Ascending aorta (tissue), 2 donors: ENCODE measurements at places on chromosomes 6 and 20.
A peak's percentile ranks its signal among the peaks of the same experiment; 100 is the strongest.

- no peak for DNase-seq
Observed at GRCh38 chr6:160227038-160227768, 31.4 kb downstream of the SLC22A2 start.

DNA sequence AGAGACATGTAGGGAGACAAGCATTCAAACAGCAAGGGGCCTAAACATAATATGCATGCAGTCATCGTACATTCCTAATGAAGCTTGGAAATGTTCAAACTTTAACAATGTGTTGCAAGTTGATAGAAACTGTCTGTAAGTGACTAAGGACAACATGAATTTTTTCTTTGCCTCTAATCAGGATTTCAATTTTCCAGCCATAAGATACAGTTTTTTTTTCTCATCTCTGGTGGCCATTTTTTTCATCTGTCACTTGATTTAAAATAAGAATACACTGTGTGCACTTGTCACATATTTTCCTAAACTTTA lies 22.2 kb upstream of the MTRF1L start:
- DNase-seq, result no peak

DNA sequence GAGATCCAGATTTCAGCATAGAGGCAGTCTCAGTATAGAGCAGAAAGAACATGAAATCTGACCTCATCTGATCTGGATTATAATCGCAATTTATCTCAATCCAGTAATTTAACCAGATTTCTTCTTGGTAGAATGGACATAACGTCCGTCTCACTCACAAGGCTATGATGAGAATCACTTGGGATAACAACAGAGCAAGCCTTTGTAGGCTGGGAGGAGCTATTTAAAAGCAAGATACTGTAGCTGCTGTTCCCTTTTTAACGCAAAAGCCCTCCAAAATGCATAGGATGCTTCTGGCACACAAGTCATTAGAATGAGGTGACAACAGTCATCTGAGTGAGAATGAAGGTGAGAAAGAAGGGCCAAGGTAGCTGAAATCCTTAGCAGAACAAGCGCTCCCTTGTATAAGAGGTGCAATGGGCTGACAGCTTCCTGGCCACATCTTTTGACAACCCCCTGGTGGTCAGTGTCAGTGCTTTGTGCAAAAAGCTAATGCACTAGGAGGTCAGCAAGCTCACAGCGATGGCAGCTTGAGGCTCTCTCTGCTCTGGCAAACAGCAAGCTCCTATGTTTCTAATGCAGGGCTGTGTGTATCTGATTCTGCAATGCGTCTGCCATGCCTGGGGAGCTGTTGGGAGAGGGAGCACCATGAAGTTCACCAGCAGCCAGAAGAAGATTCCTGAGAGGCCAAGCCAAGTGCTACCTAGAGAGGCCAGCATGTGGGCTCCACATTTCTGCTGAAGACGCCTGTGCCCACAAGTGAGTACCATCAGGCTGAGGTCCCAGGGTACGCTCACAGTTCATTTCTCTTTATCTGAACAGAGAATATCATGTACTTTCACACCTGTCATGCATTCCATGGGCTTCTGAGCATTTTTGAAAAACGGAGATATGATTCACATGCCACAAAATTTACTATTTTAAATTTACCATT lies 16.2 kb downstream of the METTL24 start:
- no peak for DNase-seq

GRCh38 chr6:5677219-5678000 lies 329.3 kb downstream of the NRN1 start:
- no peak for DNase-seq

DNA sequence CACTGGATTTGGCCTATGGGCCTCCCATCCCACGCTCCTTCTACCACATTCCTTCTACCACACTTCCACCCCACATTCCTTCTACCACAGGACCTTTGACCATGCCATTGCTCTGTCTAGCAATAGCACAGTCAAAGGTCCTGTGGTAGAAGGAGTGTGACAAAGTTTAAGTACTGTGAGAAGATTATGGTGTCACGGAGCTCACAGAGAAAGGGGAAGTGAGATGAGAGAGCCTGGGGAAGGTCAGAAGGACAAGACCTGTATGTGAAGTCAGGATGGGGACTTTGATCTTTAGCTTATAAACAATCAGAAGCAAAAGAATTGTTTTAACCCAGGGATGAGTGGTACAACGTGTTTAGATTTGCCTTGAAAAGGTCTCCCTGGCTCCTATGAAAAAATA lies 568.2 kb upstream of the CHD6 start:
- no peak for DNase-seq

- DNase-seq, result no peak
Observed at GRCh38 chr6:77339926-77340325, 123.4 kb downstream of the HTR1B start.

- no peak for DNase-seq
Observed at GRCh38 chr6:37785663-37786270, 33.8 kb upstream of the ZFAND3 start.

- DNase-seq, result no peak
Observed at GRCh38 chr6:17058550-17058949, 43.3 kb upstream of the STMND1 start.

DNA sequence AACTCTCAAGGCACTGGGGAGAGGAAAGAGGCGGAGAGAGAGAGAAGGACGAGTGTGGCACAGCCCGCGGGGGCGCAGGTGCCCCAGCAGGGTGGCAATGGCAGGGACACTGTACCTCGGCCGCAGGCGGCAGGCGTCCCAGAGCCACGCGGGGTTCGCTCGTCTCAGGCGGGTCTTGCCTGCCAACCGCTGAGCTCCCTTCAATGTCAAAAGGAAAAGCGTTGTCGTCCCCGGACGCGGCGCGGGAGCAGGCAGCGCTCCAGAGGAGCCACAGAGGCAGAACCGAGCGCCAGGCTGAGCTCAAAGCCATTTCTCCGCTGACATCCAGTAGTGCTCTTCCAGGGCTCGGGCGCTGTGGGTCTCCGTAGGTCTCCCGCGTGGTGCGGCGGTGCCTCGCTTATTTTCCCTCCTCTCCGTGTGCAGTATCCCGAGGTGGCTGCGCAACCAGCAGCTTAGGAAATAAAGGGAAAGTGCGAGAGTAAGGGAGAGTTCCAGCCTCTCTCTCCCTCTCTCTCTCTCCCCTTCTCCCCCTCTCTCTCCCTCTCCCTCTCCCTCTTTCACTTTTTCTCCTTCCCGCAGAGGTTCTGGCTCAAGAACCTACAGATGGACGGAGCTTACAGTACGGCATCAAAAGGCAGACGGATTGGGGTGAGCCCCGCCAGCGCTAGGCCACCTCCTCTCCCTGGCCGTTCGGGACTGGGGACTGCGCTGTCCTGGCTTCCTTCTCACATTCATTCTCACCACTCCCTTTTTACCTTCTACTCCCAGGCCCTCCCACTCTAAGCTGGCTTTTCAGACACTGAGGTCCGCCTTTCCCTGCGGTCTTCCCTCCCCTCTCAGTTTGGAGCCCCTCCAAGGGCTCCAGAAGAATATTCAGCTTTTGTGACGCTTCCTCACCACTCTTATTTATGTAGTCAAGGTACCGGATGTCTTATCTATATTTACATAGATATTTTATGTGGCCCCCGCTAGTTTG lies at the start of gene LAMA4:
LAMA4 (minus strand) TSS at position 727 of the 976 bp plus-strand sequence; CDS start at position 310, 417 bp downstream.
- peak; percentile 66 for DNase-seq

GRCh38 chr6:44470115-44470464 lies 82.6 kb downstream of the CDC5L start:
- DNase-seq, result no peak

DNA sequence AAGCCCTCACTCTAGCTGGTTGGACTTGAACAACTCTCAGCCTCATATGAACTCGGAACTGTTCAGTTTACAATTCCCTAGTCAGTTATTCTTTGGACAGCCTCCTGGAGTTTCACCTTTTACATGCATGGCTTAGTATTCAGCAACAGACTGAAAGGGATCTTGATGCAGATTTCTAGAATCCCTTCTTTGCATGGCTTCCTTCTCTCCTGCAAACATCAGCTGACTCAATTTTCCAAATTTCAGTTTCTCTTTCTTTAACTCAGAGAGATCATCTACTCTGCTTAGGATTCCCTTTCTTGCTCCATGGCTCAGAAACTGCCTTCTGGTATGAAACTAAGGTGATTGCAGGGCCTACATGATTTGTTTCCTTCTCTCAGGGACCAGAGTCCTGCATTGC lies 99.6 kb downstream of the CEP57L1 start:
- DNase-seq, result no peak

GRCh38 chr6:35077713-35078105 lies 63.4 kb downstream of the TCP11 start:
- peak; percentile 21 for DNase-seq

DNA sequence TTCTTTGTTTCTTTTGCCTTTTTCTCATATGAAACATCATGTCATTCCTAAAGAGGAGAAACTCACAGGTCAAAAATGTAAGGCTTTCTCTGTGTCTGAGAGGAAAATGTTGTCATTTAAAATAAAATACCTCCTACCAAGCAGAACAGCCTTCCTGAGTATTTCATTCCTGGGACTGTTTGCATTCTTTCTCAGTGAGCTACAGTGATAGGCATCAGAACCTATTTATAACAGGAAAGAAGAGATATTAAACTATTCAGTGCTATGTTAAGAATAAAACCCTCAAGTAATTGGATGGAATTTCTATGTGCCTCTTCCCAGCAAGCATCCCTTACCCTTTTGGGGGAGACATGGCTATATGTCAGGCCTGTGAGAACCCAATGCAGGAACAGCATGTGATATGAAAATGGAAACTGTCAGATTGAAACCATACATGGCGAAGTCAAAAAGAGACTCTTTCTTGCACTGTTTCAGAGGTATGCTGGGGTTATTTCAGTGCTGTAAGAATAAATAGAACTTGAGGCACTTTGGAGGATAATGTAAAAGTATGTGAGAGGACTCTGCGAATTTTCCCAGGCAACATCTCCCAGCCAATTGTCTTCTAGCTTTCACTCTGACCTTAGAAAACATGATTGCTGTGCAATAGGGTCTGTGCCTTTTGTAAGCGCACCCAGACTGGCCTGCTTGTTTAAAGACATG lies 133.8 kb upstream of the CCN2 start:
- no peak for DNase-seq

DNA sequence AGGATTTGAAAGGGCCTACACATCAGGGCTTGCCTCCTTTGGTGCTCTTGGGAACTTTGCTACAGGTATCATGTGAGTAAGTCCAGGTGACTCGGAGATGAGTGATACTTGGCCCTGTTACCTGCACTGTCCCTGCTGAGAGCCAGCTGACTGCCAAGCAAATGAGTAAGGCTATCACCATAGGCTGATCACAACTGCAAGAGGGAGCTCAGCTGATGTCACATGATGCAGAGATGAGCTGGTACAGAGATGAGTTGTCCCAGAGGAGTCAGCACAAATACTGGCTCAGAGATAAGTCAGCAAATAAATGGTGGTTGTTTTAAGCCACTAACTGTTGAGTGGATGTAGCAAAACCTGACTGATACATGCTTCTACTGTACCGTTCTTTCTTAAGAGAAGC lies 41.4 kb downstream of the LAMP5 start:
- no peak for DNase-seq

- no peak for DNase-seq
Observed at GRCh38 chr20:20864351-20865096, 152.1 kb upstream of the RALGAPA2 start.

- DNase-seq, result no peak
Observed at GRCh38 chr6:33963136-33963750, 159.4 kb upstream of the MLN start.

GRCh38 chr6:107538856-107539387 lies 49.0 kb downstream of the SOBP start:
- DNase-seq, result no peak

DNA sequence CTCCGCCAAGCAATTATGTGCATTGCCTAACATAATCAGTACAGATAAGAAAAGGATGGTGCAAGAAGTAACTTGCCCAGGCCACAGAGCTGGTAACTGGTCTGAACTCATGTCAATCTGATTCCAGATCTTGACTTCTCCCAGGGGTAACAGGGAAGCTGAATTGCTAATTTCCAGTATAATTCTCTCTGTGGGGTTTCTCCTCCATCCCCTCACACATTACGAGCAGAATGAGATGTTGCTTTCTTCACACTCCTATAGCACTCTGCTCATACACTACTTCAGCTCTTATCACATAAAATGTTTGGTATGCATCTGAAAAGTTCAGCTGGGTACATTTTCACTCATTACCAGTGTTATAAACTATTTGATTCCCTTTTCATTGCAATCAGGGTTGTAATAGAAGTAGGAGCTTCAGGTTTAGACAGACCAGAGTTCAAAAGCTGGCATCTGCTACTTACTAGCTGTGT lies 24.0 kb upstream of the LRRC1 start:
- DNase-seq, result no peak

- DNase-seq, result no peak
Observed at GRCh38 chr6:33935439-33936080, 131.8 kb upstream of the MLN start.

GRCh38 chr6:3911614-3912336 lies 62.6 kb downstream of the FAM50B start:
- DNase-seq, result peak; percentile 27

DNA sequence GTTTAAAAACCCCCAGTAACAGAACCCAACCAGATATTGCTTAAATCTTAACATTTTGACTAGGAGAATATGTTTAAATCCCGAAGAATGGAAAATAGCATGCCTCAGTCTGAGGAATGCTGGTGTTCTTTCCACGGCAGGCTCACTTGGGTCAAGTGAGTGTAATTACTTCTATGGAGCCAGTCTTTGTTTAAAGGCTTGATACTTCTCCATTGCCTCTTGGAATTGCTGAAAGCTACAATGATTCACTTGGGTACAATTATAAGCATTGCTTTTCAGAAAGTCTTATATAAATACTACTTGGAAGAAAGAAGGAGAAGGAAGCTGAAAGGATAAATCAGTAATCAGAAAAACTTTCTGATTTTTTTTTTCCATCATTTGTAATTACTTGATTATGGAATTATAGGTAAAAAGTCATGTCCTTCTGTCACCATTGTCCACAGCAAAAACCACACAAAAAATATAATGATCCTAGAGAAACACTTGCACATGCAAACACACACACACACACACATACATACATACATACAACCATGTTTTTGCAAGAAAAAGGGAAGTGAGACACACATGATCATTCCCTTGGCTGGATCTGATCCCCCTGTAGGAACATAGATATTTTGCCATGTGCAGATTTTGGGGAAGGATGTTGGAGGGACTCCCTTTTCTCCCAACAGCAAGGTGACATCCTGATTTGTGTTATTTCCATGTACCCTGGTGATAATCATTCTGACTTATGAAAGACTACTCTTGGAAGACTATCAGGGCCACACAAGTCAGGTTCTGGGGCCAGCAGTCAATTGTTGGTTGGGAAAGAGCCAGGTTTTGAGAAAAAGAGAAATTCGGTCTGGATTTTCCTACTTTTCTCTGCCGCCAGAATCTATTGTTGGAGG lies 396.0 kb upstream of the BTBD3 start:
- no peak for DNase-seq

- no peak for DNase-seq
Observed at GRCh38 chr6:35401514-35401913, 50.6 kb upstream of the FANCE start.

DNA sequence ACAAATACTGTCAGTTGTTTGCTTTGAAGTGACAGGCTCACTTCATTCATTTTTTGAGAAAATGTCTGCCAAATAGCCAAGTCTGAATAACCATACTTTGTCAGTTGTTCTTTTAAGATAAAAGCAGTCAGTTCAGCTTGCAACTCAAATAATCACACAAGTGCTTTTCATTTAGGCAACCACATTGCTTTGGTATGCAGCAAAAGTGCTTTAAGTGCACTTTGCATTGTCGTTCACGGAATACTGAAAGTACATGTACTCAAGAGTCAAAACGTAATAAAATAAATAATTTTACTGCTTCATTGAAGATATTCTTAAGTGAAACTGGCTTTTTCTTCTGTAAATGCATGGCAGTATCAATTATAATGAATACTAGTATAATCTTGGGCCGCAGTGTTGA lies 107.2 kb downstream of the MMS22L start:
- DNase-seq, result no peak

- no peak for DNase-seq
Observed at GRCh38 chr6:131937226-131937625, 13.9 kb downstream of the CCN2 start.

- no peak for DNase-seq
Observed at GRCh38 chr6:169741344-169741743, 10.0 kb downstream of the DYNLT2 start.
